ENCODE measurements at places on chromosomes 3 and 15. TPM values are rescaled to one million over a fixed set of nuclear protein-coding genes. Genes with fewer than 3 reads are reported as not detected.

GRCh38 chr15:74038707-74039655 is 43.4 kb downstream of the GOLGA6A start:
- peaks cover 24% of the 10 kb centered on the region for H3K36me3 ChIP-seq
- no peaks in the 10 kb centered on the region for H3K27me3 ChIP-seq

GRCh38 chr3:51355891-51356578 is 29.1 kb upstream of the MANF start:
- H3K4me1 ChIP-seq: no peaks in the 10 kb centered on the region
- no peak for DNase-seq
- H3K36me3 ChIP-seq: no peaks in the 10 kb centered on the region
- no peaks in the 10 kb centered on the region for H3K27me3 ChIP-seq

- H3K36me3 ChIP-seq: no peaks in the 10 kb centered on the region
- 0 out of 2 replicates have a peak, but pooled peaks cover 6% of the 10 kb centered on the region for H3K4me1 ChIP-seq
- H3K27me3 ChIP-seq: no peaks in the 10 kb centered on the region
- no peak for DNase-seq
- no peak overlapping the region for H3K4me3 ChIP-seq
- H3K27ac ChIP-seq: no peak overlapping the region
These were observed 4.1 kb upstream of the CAV3 start for GRCh38 chr3:8729479-8729878.

GRCh38 chr3:41370307-41370706 is 171.0 kb downstream of the CTNNB1 start:
- H3K4me3 ChIP-seq: no peak overlapping the region
- H3K36me3 ChIP-seq: no peaks in the 10 kb centered on the region
- no peak overlapping the region for H3K27ac ChIP-seq
- no peaks in the 10 kb centered on the region for H3K4me1 ChIP-seq
- H3K27me3 ChIP-seq: no peaks in the 10 kb centered on the region

- H3K4me3 ChIP-seq: no peak overlapping the region
- peak; percentile 44 for DNase-seq
- H3K27me3 ChIP-seq: no peaks in the 10 kb centered on the region
These were observed 50.4 kb downstream of the BOC start for GRCh38 chr3:113261626-113262303.

DNA sequence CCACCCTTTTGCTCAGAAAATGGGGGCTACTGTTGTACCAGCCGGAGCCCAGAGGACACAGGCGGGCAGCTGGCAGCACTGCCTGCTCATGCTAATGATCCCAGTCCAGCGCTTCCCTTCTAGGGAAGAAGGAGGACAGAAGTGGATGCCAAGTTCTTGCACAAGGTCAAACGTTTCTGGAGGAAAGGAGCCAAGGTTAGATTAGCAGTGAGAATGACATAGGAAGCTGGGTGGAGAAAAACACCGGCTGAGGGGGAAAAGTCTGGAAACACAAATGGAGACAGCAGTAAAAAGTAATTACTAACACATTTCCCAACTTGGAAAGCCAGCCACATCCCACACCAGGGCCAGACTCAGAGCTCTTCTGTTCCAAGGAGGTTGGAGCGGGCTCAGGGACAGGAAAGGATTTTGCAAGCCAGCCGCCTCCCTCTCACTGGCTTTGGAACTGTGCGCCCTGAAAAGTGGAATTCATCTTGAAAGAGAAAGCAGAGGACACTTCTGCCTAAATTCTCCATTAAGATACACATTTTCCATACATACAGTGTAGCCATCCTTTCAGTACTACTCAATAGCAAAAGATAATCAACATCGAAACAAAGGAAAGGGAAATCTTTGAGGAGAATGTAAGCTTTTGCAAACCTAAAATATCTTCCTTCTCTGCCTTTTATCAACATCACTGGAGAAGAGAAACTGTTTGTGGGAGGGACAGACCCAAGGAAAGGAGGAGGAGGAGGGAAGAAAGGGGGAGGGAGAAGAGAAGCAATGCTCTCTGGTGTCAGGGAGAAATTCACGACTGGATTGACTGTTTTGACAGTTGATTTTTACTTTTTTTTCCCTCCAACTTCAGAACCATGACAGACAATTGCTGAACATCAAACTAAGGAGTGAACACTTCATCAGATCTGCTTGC is 133.6 kb downstream of the CD47 start:
- peak overlapping the region; percentile 87 for H3K27ac ChIP-seq
- peak overlapping the region; percentile 74 for H3K4me3 ChIP-seq
- H3K27me3 ChIP-seq: no peaks in the 10 kb centered on the region
- no peaks in the 10 kb centered on the region for H3K36me3 ChIP-seq
- H3K4me1 ChIP-seq: peaks cover 25% of the 10 kb centered on the region

DNA sequence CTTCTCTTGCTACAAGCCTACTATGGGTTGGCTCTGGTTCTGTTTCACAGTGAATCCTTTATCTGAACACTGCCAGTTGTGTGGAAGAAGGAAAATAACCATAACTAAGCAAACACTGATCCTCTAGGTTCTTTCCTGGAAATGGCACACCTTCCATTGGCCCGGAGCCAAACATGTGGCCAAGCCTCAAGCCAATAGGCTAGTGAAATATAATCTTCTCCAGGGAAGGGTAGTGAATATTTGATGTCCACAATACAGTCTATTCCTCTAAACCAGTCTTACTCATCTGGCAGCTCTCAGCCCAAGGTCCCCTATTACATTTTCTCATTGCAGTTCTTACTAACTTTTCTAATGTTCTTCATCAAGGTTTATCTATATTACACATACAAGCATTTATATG is 921.3 kb downstream of the TUSC7 start:
- H3K27me3 ChIP-seq: no peaks in the 10 kb centered on the region
- no peak overlapping the region for H3K4me3 ChIP-seq
- H3K27ac ChIP-seq: no peak overlapping the region
- peaks cover 11% of the 10 kb centered on the region for H3K4me1 ChIP-seq
- no peak for DNase-seq
- no peaks in the 10 kb centered on the region for H3K36me3 ChIP-seq

DNA sequence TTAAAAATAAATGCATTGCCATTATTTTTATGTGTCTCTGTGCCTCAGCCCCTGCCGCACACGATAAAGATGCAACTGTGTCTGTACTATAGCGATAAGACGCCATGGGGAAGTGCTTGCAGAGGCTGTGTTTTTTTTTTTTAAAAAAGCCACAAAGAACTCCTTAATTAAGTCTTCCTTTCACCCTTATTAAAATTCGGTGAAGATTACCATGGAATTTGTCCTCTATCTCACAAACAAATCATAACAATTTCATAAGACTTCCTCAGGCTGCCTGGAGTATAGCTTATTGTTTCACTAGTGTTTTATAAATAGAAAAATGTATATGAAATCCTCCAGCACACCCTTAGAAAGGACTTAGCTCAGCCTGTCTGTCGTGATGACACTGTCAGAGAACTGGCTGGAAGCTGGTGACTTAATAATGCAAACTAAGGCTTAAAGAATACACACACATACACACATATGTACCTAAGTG is 374.8 kb upstream of the SLCO3A1 start:
- H3K36me3 ChIP-seq: no peaks in the 10 kb centered on the region
- DNase-seq: no peak
- H3K4me1 ChIP-seq: no peaks in the 10 kb centered on the region
- H3K27me3 ChIP-seq: no peaks in the 10 kb centered on the region
- no peak overlapping the region for H3K4me3 ChIP-seq

GRCh38 chr3:24069045-24069444 is 124.0 kb downstream of the NR1D2 start:
- no peaks in the 10 kb centered on the region for H3K27me3 ChIP-seq
- peak; percentile 20 for DNase-seq
- no peak overlapping the region for H3K27ac ChIP-seq
- H3K4me1 ChIP-seq: no peaks in the 10 kb centered on the region
- H3K4me3 ChIP-seq: no peak overlapping the region

DNA sequence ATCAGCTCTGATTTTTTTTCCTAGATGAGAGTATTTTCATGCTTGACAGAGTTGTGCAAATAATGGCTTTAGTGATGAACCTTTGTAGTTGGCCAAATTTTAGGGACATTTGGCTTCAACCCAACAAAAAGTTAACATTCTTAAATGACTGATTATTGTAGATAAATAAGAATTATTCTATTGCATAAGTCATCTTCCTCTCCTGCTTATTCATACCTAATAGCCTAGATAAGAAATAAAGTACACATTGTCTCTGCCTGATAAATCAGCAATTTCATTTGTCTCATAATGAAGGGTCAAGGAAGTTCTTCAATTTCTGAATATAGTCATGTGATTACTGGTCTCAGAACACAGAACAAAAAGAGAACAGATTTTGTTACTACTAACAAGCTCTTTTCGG is 428.9 kb upstream of the IL12A start:
- no peak overlapping the region for H3K27ac ChIP-seq
- peaks cover 15% of the 10 kb centered on the region for H3K27me3 ChIP-seq
- H3K4me1 ChIP-seq: no peaks in the 10 kb centered on the region
- no peak for DNase-seq

GRCh38 chr15:34772312-34772711 is 17.5 kb upstream of the GJD2 start:
- DNase-seq: no peak
- H3K27me3 ChIP-seq: peaks cover 3% of the 10 kb centered on the region

- no peaks in the 10 kb centered on the region for H3K27me3 ChIP-seq
- no peak overlapping the region for H3K27ac ChIP-seq
- H3K4me1 ChIP-seq: peaks cover under 1% of the 10 kb centered on the region
- no peak for DNase-seq
- no peak overlapping the region for H3K4me3 ChIP-seq
These were observed 684.3 kb upstream of the DPPA4 start for GRCh38 chr3:110021659-110022058.

- no peak for DNase-seq
- H3K27ac ChIP-seq: no peak overlapping the region
- no peaks in the 10 kb centered on the region for H3K27me3 ChIP-seq
- H3K4me1 ChIP-seq: no peaks in the 10 kb centered on the region
These were observed 14.4 kb upstream of the SENP7 start for GRCh38 chr3:101527441-101527840.

- DNase-seq: peak; percentile 18
- H3K4me3 ChIP-seq: no peak overlapping the region
- H3K27me3 ChIP-seq: peaks cover 13% of the 10 kb centered on the region
- H3K27ac ChIP-seq: no peak overlapping the region
These were observed 113.6 kb downstream of the POLR2M start for GRCh38 chr15:57820119-57820518.

GRCh38 chr15:99895189-99895955 is 162.1 kb upstream of the LYSMD4 start:
- no peak for DNase-seq
- no peaks in the 10 kb centered on the region for H3K36me3 ChIP-seq
- no peaks in the 10 kb centered on the region for H3K4me1 ChIP-seq
- H3K4me3 ChIP-seq: no peak overlapping the region

DNA sequence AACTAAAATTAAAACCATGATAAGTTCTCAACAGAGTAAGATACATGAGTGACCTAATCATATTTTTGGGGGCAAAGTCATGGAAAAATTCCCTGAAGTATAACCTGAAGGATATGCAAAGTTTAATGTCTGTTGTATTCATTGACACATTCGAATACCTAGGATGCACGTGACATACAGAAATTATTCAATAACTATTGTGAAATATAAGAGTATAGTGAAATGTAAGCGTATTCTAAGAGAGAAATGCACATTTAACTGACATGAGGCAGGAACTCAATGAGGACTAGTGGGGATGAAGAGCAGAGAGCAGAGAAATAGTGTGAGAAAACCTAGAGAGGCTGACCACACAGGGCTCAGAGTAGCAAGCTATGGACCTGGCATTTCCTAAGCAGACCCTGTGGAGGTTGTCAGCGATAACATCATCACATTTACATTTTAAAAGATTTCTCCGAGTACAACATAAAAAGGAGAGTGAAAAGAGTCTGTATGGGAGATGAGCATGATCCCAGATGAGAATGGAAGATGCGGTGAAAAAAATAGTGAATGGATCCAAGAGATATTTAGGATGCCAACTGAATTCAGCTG is 588.8 kb downstream of the MAGI1 start:
- H3K4me1 ChIP-seq: no peaks in the 10 kb centered on the region
- H3K36me3 ChIP-seq: 0 out of 2 replicates have a peak, but pooled peaks cover 3% of the 10 kb centered on the region
- no peak overlapping the region for H3K4me3 ChIP-seq
- no peaks in the 10 kb centered on the region for H3K27me3 ChIP-seq

- H3K36me3 ChIP-seq: no peaks in the 10 kb centered on the region
- H3K27me3 ChIP-seq: peaks cover under 1% of the 10 kb centered on the region
- no peaks in the 10 kb centered on the region for H3K4me1 ChIP-seq
- DNase-seq: no peak
- no peak overlapping the region for H3K4me3 ChIP-seq
These were observed 139.1 kb downstream of the SRGAP3 start for GRCh38 chr3:9110316-9110715.

DNA sequence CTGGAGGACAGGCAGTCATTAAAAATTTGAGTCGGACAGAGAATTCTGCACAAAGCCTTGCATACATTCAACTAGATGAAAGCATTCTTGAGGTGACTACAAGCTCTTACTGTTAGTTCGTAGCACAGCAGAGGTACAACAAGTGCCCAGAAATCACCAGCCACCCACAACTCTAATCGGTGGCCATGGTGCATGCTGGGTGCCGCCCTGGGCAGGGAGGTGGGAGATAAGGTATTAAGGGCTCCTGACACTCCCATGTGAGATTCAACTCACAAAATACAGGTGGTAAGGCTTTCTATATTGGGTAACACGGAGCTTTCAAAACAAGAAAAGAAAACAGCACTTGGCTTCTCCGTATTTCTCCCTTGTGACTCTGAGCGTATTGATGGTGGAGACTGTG is 66.0 kb downstream of the MEIS2 start:
- no peaks in the 10 kb centered on the region for H3K27me3 ChIP-seq
- no peak overlapping the region for H3K4me3 ChIP-seq
- no peak overlapping the region for H3K27ac ChIP-seq
- peaks cover 16% of the 10 kb centered on the region for H3K4me1 ChIP-seq
- no peak for DNase-seq

DNA sequence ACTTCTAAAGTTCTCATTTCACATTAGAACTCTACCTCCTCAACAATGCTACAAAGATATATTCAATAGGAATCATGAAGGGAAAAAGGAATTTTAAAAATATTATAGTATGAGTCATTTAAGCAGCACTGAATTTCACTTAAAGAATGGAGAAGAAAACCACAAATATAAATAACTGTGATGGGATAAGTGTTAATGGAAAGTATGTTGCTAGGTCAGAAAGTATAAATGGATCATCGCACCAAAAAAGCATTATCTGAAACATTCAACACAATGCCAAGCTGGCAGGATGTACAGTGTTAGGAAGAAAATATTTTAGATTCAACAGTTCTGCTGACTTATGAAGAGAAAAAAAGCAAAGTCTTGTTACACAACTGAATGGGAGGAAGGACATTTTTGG is 101.4 kb downstream of the TFG start:
- no peaks in the 10 kb centered on the region for H3K36me3 ChIP-seq
- H3K4me1 ChIP-seq: peaks cover 15% of the 10 kb centered on the region
- peak overlapping the region; percentile 72 for H3K27ac ChIP-seq
- H3K4me3 ChIP-seq: no peak overlapping the region
- DNase-seq: peak; percentile 83
- H3K27me3 ChIP-seq: no peaks in the 10 kb centered on the region

- no peaks in the 10 kb centered on the region for H3K27me3 ChIP-seq
- DNase-seq: peak; percentile 55
- H3K4me3 ChIP-seq: peak overlapping the region; percentile 41
These were observed 289.2 kb downstream of the ROBO2 start for GRCh38 chr3:77329116-77329515.

The PGBD4 gene
- total RNA-seq: 0.76 TPM

The SOX14 gene
- total RNA-seq: not detected

The FANCD2OS gene
- not detected for total RNA-seq

The GP9 gene
- total RNA-seq: not detected

The CRABP1 gene
- not detected for total RNA-seq

The ZCWPW2 gene
- total RNA-seq: 4.2 TPM

The SERPINI2 gene
- not detected for total RNA-seq

The OIP5 gene
- 7.3 TPM for total RNA-seq

The BCL2A1 gene
- not detected for total RNA-seq

The IQCF5 gene
- not detected for total RNA-seq

The SUCLG2 gene
- total RNA-seq: 49.9 TPM

The IL17RE gene
- 5.5 TPM for total RNA-seq

The PCOLCE2 gene
- 46.4 TPM for total RNA-seq

Data from GM23248 (cell line).